Calu3 (cell line): ENCODE measurements at places on chromosomes 13 and 19.
A peak's percentile ranks its signal among the peaks of the same experiment; 100 is the strongest.

DNA sequence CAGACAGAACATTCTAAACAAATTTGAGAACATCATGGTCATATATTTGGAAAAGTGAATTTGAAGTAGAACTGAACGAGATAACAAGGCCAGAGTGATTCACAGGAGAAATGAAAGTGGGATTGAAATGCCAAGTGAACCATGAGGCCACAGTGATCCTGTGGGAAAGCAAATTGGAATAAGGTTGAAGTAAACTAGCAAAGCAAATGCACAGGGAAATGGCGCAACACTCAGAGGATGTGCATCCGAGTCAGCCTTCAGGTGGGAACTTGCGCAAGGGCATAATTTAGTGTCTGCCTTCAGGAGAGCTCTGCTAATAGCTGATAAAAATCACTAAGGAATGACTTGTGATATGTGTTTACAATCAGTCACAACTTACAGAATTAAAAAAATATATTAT lies 696.6 kb downstream of the LIG4 start:
- H3K4me1 ChIP-seq, result no peaks in the 10 kb centered on the region
- no peaks in the 10 kb centered on the region for H3K27me3 ChIP-seq
- no peak overlapping the region for H3K4me3 ChIP-seq

GRCh38 chr13:29379865-29380264 lies 215.6 kb downstream of the SLC7A1 start:
- H3K27me3 ChIP-seq, result peaks cover 49% of the 10 kb centered on the region
- H3K36me3 ChIP-seq, result no peaks in the 10 kb centered on the region
- no peak overlapping the region for H3K4me3 ChIP-seq
- no peak overlapping the region for H3K27ac ChIP-seq

GRCh38 chr13:105678072-105678471 lies 857.4 kb downstream of the EFNB2 start:
- no peaks in the 10 kb centered on the region for H3K27me3 ChIP-seq
- no peaks in the 10 kb centered on the region for H3K36me3 ChIP-seq
- no peak overlapping the region for H3K4me3 ChIP-seq
- H3K27ac ChIP-seq, result no peak overlapping the region
- no peaks in the 10 kb centered on the region for H3K4me1 ChIP-seq
- no peak for DNase-seq

DNA sequence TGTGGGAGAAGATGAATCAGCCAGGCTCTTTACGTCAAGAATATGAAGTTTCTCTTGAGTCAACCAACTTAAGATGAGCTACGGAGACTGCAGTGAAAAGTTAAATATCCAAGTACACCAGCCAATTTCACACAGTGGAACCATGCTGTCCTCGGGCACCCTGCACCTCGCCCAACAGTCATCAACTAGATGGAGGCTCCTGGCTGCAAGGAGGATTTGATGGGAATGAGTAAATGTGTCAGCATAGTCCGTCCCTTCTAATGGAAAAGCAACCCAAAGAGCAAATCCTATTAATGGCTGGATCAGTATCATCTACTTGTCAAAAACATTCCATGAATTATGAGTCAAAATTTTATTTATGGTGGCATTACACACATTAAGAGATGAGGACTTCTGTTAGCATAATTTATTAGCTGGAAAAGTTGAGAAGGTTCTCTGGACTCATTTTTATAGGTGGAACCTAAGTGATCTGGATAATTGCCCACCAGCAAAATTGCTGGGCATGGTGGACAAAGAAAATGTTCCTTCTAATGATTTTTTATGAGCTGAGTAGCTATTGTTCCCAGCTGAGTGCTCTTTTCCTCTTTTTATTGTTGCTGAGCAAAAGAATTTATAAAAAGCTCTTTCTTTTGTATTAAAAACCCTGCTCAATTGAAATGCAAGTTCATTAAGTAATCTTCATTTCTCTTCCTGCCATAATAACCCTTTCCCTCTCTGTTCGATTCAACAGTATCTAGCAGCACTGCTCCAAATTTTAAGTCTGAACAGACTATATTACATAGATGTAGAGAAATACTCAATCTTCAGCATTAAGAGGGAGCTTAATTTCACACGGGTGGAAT lies 88.4 kb downstream of the DNAJC15 start:
- no peaks in the 10 kb centered on the region for H3K27me3 ChIP-seq
- H3K4me1 ChIP-seq, result no peaks in the 10 kb centered on the region
- H3K36me3 ChIP-seq, result no peaks in the 10 kb centered on the region
- no peak overlapping the region for H3K4me3 ChIP-seq
- no peak overlapping the region for H3K27ac ChIP-seq

- peak; percentile 40 for DNase-seq
- H3K27ac ChIP-seq, result no peak overlapping the region
- H3K4me1 ChIP-seq, result no peaks in the 10 kb centered on the region
- no peaks in the 10 kb centered on the region for H3K27me3 ChIP-seq
- no peak overlapping the region for H3K4me3 ChIP-seq
- H3K36me3 ChIP-seq, result no peaks in the 10 kb centered on the region
Measured at GRCh38 chr13:32019612-32020233, 11.9 kb upstream of the FRY start.

- DNase-seq, result no peak
- H3K27ac ChIP-seq, result peak overlapping the region; percentile 46
- H3K36me3 ChIP-seq, result peaks cover 54% of the 10 kb centered on the region
- H3K4me1 ChIP-seq, result peaks cover 36% of the 10 kb centered on the region
- peak overlapping the region; percentile 3 for H3K4me3 ChIP-seq
- H3K27me3 ChIP-seq, result no peaks in the 10 kb centered on the region
Measured at GRCh38 chr19:49848938-49849337, 2.0 kb upstream of the PTOV1 start.

GRCh38 chr19:52922841-52923777 lies at the start of gene ZNF888:
Gene ZNF888, minus strand, starts transcription at chr19:52923428. Its CDS starts 5,555 bp downstream, at chr19:52917873.
- DNase-seq, result peak; percentile 95
- H3K36me3 ChIP-seq, result peaks cover 76% of the 10 kb centered on the region
- H3K27me3 ChIP-seq, result no peaks in the 10 kb centered on the region
- peaks cover 42% of the 10 kb centered on the region for H3K4me1 ChIP-seq
- peak within 1 kb of the TSS; percentile 79 for H3K4me3 ChIP-seq
- peak within 1 kb of the TSS; percentile 80 for H3K27ac ChIP-seq

DNA sequence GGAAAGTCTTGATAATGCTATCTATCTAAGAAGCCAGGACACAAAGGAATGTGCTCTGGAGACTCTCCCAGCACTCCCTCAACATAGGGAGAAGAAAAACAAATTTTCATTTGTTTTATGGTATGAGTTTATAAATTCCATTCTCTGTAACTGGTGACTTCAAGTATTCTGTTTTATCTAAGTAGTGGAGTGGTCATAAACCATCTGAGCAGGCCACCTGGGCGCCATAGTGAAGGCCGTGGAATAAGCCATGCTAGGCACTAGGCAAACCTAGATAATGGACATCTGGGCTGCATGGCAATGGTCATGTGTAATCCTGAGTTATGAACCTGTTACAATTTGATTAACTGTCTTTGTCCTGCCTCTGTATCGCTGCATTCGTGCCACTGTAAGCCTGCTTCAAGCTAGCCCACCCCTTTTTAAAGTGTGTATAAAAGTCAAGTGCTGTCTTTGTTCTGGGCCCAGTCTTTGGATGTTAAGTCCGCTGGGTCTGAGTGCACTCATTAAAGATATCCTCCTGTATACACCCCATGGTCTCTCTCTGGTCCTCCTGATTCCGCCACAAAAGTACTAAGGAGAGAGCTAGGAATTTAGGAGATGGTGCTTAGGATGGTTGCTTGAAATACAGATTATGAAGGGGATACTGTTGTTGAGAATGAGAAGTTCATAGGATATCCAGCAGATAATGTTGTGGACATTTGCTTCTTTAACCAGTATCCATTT lies 13.2 kb downstream of the GTF2F2 start:
- H3K4me3 ChIP-seq, result no peak overlapping the region
- H3K36me3 ChIP-seq, result peaks cover 6% of the 10 kb centered on the region
- H3K27me3 ChIP-seq, result no peaks in the 10 kb centered on the region
- no peak for DNase-seq
- no peak overlapping the region for H3K27ac ChIP-seq

DNA sequence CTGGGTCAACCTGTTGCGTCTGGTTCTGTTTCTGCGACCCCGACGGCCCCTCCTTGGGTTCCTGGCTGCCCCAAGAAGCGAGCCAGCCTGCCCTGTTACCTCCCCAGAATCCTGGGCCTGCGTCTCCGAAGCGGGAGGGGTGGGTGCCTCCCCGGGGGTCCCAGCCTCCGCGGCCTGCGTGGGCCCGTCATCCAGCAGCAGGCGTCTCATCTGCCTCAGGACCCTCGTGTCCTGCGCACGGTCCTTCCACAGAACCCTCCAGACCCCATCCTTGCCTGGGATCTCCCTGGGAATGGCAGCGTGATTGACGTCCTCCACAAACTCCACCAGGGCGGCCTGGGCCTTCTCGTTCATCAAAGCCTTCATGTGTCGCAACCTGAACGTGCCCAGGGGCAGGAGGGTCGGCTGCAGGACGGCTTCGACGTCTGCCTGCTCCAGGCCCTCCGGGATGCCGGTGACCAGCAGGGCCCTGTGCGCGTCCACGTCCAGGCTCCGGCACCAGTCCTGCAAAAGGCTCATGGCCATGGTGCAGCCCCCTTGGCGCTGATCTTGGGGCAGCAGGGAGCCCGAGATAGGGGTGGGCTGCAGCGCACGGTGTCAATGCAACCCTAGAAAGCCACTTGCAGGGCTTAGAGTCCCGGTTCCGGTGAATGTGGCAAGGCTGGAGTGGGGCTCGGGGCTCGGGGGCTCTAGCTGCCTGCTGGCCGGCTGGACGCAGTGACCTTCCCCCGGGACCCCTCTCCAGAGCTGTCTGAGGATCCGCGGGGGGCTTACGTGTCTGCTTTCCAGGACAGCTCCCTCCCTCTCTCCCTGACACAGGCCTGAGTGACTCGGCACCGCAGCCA lies 504 bp downstream of the PNMA8B start:
- H3K27ac ChIP-seq, result no peak overlapping the region
- no peak overlapping the region for H3K4me3 ChIP-seq
- H3K36me3 ChIP-seq, result peaks cover 4% of the 10 kb centered on the region
- peaks cover 49% of the 10 kb centered on the region for H3K27me3 ChIP-seq

GRCh38 chr13:73913751-73914518 lies 220.3 kb downstream of the KLF12 start:
- H3K36me3 ChIP-seq, result no peaks in the 10 kb centered on the region
- H3K4me1 ChIP-seq, result no peaks in the 10 kb centered on the region
- H3K27me3 ChIP-seq, result no peaks in the 10 kb centered on the region
- no peak overlapping the region for H3K4me3 ChIP-seq

DNA sequence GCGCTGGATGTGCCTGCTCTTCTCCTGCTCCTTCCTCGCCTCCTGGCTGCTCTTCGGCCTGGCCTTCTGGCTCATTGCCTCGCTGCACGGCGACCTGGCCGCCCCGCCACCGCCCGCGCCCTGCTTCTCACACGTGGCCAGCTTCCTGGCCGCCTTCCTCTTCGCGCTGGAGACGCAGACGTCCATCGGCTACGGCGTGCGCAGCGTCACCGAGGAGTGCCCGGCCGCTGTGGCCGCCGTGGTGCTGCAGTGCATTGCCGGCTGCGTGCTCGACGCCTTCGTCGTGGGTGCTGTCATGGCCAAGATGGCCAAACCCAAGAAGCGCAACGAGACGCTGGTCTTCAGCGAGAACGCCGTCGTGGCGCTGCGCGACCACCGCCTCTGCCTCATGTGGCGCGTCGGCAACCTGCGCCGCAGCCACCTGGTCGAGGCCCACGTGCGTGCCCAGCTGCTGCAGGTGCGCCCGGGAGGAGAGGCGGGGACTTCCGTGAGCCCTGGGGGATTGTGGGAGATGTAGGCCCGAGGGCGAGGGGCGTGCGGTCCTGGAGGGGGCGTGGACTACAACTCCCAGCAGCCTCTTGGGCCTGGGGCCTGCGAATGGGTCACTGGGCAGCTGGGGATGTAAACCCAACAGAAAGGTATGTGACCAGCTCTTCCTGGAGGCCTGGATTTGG lies 6.7 kb downstream of the KCNJ14 start:
- H3K27ac ChIP-seq, result no peak overlapping the region
- no peaks in the 10 kb centered on the region for H3K27me3 ChIP-seq
- no peak for DNase-seq
- H3K4me3 ChIP-seq, result no peak overlapping the region

- H3K4me3 ChIP-seq, result no peak overlapping the region
- peaks cover 10% of the 10 kb centered on the region for H3K4me1 ChIP-seq
- no peak overlapping the region for H3K27ac ChIP-seq
- peaks cover 7% of the 10 kb centered on the region for H3K27me3 ChIP-seq
- peak; percentile 53 for DNase-seq
- H3K36me3 ChIP-seq, result no peaks in the 10 kb centered on the region
Measured at GRCh38 chr13:113837560-113838355, 26.1 kb downstream of the GAS6 start.

DNA sequence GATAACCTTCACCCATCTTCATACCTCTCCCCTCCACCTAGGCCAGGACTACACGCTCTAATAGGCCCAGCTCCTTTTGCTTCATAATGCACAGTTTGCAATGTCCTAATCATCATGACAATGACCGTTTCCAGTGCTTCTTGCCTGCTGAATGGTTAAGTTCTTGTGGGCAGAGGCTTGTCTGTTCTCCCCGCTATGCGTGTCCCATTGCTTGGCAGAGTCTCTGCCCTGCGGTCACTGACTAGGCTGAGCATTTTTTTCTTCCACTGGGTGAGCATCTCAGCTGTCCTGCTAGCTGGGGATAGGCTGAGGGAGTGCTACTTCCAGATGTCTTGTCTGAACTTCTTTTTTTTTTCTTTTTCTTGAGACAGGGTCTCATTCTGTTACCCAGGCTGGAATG lies 314.7 kb downstream of the UQCRFS1 start:
- no peaks in the 10 kb centered on the region for H3K27me3 ChIP-seq
- DNase-seq, result no peak
- no peaks in the 10 kb centered on the region for H3K36me3 ChIP-seq
- no peak overlapping the region for H3K4me3 ChIP-seq
- no peak overlapping the region for H3K27ac ChIP-seq

DNA sequence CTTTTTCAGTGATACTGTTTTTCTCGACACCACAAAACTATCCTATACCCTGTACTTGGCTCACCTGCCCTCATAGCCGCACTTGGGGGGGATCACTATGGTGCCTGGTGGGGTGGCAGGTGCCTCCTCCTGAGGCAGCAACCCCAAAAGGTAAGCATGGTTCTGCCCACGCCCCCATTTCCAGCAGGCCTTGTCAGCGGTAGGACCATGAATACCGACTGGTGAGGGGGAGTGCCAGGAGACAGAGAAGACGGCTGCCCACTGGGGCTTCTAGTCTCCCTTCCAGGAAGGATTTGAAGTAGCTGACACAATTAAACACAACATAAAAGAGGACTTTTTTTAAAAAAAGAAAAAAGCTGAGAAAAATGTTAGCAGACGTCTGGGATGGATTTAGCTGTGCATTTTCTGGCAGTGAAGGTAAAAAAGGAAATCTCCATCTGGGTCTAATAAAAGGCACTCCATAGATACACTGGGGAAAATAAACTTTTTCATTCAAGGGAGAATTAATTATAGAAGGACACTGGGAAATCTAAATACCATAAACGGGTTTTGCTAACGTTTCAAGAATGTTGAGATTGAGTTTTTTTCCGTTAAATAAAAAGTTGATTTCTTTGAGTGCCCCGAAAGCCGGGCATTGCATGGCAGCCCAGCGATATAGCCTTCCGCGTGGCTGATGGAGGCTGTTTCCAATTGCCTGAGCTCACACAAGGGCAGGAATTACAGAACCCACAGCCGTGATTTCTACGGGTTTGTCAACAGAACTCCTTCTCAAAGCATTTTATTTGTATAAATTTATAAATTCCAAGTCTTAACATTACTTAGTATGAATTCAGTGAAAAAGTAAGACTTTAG lies 45.1 kb downstream of the ATP11A start:
- peaks cover 17% of the 10 kb centered on the region for H3K4me1 ChIP-seq
- H3K36me3 ChIP-seq, result no peaks in the 10 kb centered on the region
- no peaks in the 10 kb centered on the region for H3K27me3 ChIP-seq
- no peak overlapping the region for H3K27ac ChIP-seq
- no peak for DNase-seq
- no peak overlapping the region for H3K4me3 ChIP-seq

- H3K36me3 ChIP-seq, result peaks cover 5% of the 10 kb centered on the region
- peaks cover 6% of the 10 kb centered on the region for H3K4me1 ChIP-seq
- H3K4me3 ChIP-seq, result no peak overlapping the region
- H3K27ac ChIP-seq, result no peak overlapping the region
- no peaks in the 10 kb centered on the region for H3K27me3 ChIP-seq
Measured at GRCh38 chr19:7386308-7386707, 37.6 kb downstream of the ARHGEF18 start.
